Stimulated activated CD4-positive, alpha-beta T cell treated with anti-CD3 and anti-CD28 coated beads, Interleukin-15, amount 100 ng/mL, for 1 hour (primary cell): ENCODE measurements at places on chromosomes 1 and 21.

DNA sequence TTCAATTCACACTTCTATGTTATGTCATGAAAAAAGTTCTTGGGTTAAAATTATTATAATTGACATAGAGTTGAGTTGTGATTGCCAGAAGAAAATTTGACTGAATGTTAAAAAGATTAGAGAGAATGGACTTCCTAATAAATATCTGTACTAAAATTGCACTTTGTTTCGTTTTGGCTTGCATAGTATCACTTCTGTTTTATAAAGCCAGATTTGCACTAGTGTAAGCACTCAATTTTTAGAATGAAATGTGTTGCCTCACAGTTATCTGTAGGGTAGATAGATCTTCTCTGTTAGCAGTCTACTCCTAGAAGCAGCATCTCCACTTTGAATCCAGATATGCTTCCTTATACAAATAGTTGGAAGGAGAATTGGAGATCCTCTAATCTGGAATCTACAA lies 95.2 kb upstream of the MPC2 start:
- no peak for DNase-seq

- DNase-seq, result no peak
Measured at GRCh38 chr1:77539519-77540142, 142.8 kb downstream of the ZZZ3 start.

DNA sequence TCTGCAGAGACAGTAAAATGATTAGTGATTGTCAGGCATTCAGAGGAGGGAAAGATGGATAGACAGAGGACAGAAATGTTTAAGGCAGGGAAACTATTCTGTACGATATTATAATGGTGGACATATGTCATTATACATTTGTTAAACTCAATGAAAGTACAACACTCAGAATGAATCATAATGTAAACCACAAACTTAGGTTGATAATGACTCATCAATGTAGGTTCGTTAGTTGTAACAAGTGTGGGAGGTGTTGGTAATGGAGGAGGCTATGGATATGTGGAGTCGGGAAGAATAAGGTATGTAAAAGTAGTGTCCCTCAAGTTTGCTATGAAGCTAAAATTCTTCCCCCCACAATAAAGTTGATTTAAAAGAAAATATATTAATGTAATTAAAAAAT lies 455.0 kb downstream of the BRINP3 start:
- DNase-seq, result no peak

- peak; percentile 28 for DNase-seq
Measured at GRCh38 chr1:160400223-160400645, at the start of gene VANGL2. Gene VANGL2 (plus strand): TSS chr1:160400564. CDS start chr1:160415838, 15,274 bp downstream.

- no peak for DNase-seq
Measured at GRCh38 chr21:37711836-37712568, 204.3 kb downstream of the KCNJ6 start.

GRCh38 chr1:16440470-16441281 lies at the start of gene NECAP2:
Gene NECAP2 (plus strand): TSS chr1:16440724. CDS start chr1:16440762, 38 bp downstream.
- peak; percentile 92 for DNase-seq

GRCh38 chr1:108601708-108602410 lies 42.0 kb downstream of the EEIG2 start:
- no peak for DNase-seq

DNA sequence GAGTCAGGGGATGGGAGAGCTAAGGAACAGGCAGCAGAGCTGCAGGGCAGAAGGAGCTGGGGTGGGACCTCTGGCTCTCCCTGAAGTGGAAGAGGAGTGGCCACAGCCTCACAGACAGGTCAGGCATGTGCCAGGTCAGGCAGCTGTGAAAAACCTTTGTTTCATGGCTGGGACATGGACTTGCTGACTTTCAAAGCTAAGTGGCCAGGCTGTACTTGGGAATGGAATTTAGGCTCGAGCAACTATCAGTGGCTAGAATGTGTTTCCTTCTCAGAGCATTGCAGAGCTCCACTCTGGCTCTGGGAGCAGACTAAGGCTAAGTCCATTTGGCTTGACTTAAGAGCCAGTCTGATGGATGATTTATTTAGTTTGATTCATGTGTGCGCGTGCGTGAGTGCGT lies 385.1 kb downstream of the LMX1A start:
- DNase-seq, result no peak

GRCh38 chr1:2027961-2028583 lies 8.9 kb downstream of the GABRD start:
- DNase-seq, result no peak

DNA sequence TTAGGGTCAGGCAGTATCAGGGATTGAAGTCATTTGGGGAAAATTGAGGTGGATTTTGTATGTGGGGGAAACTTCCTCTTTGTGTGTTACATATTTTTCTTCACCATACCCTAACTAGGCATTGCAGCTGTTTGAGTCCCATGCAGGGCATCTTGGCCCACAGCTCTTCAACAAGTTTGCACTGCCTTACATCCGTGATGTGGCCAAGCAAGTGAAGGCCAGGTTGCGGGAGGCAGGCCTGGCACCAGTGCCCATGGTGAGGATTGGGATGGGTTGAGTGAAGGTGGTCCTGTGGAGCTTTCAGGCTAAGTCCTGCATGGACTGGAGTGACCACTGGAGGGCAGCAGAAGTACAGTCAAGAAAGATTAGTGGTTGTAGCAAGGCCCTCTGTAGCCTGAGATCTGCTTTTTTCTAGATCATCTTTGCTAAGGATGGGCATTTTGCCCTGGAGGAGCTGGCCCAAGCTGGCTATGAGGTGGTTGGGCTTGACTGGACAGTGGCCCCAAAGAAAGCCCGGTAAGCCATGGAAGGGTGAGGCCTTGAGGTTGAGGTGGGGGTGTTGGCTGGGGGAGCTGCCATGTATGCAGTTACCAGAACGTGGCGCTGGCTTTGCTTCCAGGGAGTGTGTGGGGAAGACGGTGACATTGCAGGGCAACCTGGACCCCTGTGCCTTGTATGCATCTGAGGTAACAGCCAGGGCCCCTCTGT lies 2.4 kb downstream of the UROD start:
- DNase-seq, result peak; percentile 54

GRCh38 chr1:29648026-29648425 lies 411.7 kb downstream of the PTPRU start:
- DNase-seq, result no peak

GRCh38 chr1:224183591-224184312 lies 712 bp downstream of the DEGS1 start:
- peak; percentile 47 for DNase-seq

DNA sequence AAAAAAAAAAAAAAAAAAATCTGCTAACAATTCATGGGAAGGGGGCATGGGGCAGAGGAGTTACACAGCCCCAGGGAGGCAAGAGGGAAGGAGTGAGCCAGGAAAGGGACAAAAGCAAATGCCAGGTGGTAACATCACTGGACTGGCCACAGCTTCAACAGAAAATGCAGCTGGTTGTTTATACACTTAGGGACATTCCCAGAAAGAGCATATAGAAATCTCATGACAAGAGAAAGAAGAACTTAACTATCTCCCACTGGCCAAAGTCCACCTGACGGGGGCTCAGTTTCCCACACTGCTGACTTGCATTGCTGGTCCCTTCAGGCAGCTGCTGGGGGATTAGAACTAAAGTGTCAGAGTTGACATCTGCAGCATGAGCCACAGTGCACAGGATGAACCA lies 14.8 kb downstream of the IL12RB2 start:
- DNase-seq, result no peak

- no peak for DNase-seq
Measured at GRCh38 chr1:18893120-18893519, 9.2 kb downstream of the ALDH4A1 start.

DNA sequence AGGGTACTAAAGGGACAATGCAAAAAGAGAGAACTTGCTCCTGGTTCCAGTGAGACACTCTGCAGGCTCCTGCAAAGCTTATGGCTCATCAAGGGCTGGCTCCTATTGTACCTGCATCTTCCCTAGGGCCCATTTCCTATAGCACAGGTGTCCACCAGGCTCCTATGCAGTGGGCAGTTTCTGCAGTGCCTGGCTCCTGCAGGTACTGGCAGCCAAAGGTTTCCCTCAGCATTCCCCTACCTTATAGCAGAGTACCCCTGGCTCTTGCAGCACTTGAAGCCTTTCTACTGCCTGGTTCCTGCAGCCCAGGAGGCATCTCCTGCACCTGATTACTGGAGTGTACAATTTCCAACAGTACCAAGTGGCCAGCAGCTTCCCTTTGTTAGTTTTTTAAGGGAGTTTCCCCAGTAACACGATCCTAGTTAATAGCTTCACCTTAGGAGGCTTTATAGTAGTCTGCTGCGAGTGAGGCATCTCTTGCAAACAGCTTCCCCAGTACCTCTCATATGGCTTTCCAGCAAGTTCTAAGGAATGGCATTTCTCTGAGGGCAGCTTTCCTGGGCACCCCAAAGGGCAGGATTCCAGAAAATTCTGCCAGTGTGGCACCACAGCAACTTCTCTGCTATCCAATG lies 141.7 kb downstream of the DENND1B start:
- no peak for DNase-seq

DNA sequence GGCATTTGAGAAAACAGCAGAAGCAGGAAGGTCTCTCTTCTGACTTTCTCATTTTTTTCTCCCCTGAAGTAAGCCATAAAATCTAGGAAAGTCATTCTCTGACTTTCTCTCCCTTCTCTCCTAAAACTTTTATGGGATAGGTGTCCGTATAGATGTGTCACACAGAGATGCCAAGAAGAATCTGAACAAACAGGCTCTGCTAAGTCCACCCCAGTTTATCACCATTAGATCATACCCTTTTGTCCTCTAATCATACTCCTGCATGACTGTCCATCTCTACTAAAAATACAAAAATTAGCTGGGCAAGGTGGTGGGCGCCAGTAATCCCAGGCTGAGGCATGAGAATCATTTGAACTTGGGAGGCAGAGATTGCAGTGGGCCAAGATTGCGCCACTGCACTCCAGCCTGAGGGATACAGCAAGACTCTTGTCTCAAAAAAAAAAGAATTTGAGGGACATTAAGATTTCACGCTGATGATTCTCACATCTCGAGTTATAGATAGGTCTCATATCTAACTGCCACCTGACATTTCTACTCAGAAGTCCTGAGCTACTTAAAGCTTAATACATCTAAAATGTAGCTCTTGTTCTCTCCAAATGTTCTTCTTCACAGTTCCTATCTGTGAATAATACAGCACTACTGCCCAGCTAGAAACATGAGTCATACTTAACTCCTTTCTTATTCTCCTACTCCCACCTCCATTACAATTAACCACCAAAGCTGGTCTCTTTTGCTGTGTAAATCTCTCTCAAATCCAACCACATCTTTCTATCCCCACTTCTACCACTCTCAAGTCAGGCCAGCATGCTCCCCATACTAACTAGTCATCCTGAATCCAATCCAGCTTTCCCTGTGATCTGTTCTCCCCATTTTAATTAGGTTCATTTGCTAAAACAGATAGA lies 47.7 kb downstream of the ZNF644 start:
- DNase-seq, result no peak

DNA sequence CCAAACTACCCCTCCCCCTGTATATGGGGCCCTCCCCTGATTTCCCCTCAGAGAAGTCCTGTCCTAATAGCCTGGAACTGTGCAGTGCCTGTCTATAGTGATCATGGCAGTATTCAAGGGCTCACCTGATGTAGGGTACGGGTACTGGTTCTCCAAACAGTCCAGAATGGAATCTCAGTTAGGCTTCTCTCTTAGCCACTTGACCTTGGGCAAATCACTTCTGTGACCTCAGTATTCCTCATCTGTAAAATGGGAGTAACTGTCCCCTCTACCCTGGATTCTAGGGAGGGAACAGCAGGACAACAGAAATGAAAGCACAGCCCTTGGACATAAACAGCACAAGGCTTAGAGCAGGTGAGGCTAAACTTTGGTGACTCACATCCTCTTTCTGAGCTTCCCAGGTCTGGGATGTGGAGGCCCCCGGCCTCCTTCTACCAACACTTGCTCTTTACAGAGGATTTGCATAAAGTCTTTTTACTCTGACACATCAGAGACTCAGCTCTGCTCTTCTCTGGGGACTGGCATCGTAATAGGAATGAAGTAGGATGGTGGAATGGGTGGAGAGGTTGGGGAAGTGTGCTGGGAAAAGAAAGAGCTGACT lies 20.0 kb upstream of the PDZK1IP1 start:
- no peak for DNase-seq

- no peak for DNase-seq
Measured at GRCh38 chr21:34598931-34599400, 15.9 kb downstream of the RCAN1 start.

DNA sequence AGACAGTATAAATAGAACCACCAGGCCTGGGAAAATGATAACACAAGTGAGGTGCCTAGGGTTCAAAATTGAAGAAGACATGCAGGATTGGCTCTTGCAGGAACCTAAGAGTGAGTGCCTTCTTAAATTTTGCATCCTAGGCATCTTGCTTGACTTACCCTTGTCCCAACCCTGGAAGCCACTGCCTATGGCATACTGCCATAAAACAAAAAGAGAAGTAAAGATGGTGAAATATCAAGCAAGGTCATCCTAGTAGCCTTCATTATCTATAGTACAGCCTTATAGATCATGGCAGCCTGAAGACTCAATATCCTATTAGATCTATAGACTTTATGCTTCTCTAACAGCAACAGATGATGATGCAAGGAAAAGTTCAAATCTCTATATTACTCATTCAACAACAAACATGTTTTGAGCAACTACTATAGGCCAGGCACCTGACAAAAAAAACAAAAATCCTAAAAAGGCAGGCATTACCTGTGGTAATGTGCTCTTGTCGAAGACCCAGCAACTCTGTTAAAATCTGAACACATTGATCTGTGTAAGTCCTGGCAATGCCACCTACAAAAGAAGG lies 6.3 kb downstream of the AP4B1 start:
- no peak for DNase-seq

DNA sequence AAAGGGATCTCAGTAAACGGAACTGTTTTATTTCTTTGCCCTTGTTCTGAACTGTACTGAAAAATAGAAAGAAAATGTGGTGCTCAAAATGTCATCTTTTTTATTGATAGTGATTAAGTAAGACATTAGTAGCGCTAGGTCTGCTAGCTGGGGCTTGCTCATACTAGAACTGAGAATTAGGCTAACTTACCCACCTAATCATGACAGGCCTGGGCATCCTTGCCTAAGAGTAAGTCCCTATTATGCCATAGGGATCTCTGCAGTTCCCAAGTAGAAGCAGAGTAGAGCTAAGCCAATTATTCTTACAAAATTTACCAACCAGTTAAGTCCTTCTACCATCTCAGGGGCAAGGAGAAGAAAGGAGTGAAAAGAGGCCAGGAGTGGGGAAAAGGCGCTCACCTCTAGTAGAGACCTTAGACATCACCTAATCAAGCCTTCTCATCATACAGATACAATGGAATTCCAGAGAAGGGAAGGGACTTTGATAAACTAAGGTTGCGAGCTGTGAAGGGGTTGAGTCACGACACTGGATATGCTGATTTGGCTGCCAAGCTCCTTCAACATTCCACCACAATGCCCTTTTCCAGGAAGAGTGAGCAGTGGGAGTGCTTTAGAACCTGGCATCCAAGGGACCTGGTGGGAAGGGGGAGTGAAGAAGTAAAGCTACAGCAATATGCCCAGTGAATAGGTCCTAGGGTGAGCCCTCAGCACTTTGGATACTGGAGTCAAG lies 27.7 kb upstream of the RPTN start:
- no peak for DNase-seq

DNA sequence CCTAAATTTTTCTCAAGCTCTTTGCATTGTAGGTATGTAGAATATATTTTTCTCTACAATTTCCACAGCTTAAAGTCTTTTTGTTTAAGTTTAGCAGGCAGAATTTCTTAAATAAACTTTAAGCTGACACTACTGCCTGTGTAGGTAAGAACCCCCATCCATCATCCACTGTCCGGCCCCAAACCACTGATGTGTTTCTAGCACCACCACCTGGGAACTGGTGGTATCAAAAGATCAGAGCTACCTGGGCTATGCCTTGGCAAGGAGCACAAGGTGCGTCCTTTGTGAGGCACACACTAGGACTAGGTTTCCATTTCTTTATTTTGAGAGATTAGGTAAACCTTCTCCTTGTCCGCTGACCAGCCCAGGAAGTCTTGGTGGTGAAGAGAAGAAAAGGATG lies 10.5 kb upstream of the LELP1 start:
- DNase-seq, result no peak
